NCI-H1092 (cell line): ENCODE measurements at places on chromosomes 7 and 10.

- no peak for DNase-seq
Observed at GRCh38 chr7:93018716-93019115, 99.1 kb downstream of the SAMD9 start.

DNA sequence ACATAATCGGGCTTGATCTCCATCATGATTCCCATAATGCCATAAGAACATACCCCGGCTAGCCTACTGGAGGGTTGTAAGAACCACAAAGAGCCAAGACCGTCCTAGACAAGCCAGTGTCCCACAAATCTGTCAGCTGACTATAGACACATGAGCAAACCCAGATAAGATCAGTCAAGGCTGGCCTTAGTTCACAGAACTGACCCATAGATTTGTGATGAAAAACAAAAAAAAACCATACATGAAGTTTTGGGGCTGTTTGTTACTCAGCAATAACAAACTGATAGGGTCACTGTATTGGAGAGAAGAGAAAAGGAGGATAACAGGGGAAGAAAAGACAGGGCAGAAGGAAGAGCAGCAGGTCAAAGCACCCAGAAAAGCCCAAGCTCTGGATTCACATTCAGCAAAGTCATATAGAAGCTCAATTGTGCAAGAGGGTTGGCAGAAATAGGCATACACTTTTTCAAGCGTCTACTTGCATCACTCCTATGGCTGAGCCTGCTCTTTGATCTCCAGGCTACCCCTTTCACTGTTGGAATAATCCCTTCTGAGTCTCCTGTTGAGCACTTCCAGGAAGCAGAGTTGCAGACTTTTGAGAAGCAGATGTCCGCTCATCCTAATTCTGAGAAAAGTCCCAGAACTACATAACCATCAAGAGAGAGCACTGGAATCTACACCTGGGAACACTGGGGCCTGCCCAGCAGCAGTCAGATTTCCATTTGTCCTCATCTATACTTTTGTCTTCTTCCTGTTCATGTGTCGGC is 122.0 kb upstream of the HABP2 start:
- DNase-seq: no peak

DNA sequence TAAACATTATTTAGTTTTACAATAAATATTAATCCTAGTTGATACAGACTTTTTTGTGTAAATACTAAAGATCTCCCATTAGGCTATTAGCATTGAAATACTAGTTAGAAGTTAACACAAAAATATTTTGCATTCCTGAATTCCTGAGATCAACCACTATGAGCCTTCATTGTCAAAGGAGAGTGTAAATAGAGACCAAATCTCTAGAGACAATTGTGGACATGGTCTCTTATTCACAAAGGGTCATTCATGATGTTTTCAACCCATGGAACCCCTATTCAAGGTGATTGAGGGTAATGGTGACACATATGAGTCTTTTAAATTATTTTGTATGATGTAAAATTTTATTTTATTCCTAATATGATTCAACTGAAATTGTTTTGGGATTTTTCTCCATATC is 1454.8 kb upstream of the LRRTM3 start:
- DNase-seq: no peak

GRCh38 chr7:116678780-116679179 is 6.8 kb downstream of the MET start:
- DNase-seq: no peak

DNA sequence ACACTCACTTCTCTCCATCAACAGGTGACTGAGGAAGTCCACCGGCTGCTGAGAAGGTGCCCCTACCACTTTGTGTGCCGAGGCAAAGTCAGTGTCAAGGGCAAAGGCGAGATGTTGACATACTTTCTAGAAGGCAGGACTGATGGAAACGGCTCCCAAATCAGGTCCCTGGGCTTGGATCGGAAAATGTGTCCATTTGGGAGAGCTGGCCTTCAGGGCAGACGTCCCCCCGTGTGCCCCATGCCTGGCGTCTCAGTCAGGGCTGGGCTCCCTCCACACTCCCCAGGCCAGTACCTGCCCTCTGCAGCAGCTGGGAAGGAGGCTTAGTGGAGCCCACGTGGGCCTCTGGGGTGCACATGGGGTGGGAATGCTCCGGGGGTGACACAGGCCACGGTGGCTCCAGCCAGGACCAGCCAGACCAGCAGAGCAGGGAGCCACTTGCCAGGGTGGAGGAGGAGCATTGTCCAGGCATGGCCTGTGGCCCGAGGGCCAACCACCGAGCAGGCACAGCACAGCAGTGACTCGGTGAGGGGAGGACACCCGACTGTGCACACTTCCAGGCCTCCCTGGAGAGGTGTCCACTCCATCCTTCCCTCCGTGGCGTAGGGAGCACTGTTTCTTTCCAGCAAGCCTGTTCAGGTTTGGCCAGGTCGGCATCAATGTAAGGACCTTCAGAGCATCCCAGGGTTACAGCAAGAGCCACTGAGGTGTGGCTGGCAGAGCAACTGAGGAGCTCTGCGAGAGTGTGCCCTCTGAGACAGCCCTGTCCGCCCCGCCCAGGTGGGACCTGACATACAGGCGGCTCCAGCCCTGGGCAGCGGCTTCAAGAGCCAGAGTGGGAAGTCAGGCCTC is 139.7 kb downstream of the ADCY1 start:
- no peak for DNase-seq

- DNase-seq: no peak
Observed at GRCh38 chr10:126256864-126257263, 131.4 kb downstream of the ADAM12 start.

- DNase-seq: no peak
Observed at GRCh38 chr10:133445268-133445732, 8.4 kb upstream of the SCART1 start.

- no peak for DNase-seq
Observed at GRCh38 chr10:69800109-69800508, 1.6 kb upstream of the COL13A1 start.

DNA sequence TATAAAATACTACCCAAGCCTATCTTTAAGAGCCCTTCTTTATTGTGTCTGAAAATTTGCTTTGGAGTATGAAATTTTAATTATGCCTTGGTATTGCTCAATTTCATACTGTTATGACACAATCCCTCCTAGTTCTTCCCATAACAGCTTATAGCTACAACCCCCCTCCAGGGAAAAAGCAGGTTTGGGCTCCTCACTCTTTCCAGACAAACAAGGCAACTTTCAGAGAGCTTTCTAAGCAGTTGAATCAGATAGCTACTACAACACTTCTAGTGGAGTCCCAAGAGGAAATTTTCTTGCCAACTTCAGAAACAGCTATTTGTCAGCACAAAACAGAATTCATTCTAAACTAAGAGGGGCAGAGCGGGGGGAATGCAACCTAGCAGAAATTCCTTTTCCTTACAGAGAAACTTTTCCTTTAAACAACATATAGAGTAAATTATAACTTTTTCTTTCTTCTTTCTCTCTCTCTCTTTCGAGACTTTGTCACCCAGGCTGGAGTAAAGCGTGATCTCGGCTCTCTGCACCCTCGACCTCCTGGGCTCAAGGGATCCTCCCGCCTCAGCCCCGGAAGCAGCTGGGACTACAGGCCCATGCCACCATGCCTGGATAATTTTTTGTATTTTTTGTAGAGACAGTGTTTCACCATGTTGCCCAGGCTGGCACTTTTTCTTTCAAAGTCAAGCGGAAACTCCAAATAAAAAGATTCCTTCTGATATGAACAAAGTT is 26.0 kb upstream of the JMJD1C start:
- DNase-seq: no peak

DNA sequence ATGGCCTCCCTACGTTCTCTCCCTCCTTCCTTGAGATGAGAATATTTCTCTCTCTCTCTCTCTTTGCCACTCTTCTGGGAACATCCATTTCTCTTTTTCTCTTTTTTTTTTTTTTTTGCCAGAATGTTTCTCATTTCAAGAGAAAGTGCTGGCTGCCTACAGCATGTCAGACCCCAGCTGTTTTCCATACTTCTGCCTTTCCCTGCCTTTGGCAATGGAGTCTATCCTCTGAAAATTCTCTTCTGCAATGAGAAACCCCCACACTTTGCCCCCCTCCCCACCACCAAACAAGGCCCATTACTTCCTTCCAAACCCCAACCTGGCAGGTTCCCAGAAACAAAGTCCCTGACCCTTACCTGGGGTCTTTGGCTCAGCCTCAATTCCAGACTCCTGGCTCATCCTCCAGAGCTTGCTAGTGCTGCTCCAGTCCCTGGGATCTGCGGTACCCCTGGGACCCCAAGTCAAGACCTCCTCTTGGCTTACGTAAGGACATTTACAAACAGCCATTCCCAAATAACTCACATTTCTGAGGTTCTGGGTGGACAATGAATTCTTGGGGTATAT is 17.4 kb upstream of the CCL26 start:
- no peak for DNase-seq

DNA sequence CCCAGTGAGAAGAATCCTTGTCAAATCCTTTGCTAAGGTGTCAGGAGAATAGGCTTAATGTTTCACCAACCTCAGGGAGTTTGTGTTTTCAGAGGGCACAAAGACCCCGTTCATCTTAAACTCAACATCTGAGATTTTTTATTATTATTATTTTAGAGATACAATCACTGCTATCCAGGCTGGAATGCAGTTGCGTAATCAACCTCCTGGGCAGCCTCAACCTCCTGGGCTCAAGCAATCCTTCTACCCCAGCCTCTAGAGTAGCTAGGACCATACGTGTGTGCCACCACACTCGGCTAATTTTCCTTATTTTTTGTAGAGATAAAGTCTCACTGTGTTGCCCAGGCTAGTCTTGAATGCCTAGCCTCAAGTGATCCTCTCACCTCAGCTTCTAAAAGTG is 599.2 kb downstream of the KCNMA1 start:
- no peak for DNase-seq

DNA sequence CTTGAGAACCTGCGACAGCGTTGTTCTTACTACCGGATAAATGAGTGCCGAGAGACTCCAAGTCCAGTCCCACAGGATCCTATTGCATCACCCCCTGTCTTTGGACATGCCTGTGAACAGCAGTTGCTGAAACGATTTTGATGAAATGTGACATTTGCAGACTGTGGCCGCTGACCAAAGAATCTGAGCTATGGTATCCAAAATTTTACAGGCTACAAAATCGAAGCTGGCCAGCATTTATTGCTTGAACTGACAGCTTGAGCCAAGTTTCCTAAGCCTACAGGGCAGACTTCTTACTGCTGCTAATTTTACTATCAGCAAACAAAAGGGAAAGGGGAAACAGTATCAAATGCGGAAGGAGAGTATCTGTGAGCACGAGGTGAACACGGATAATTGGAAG is 12.1 kb upstream of the NPVF start:
- no peak for DNase-seq

GRCh38 chr10:102435529-102436233 is 3.3 kb upstream of the CUEDC2 start:
- no peak for DNase-seq

GRCh38 chr7:150766334-150766709 is 29.1 kb downstream of the GIMAP5 start:
- no peak for DNase-seq

- no peak for DNase-seq
Observed at GRCh38 chr7:36086571-36086970, 66.5 kb upstream of the EEPD1 start.

GRCh38 chr10:69902835-69903535 is 101.3 kb downstream of the COL13A1 start:
- DNase-seq: no peak

DNA sequence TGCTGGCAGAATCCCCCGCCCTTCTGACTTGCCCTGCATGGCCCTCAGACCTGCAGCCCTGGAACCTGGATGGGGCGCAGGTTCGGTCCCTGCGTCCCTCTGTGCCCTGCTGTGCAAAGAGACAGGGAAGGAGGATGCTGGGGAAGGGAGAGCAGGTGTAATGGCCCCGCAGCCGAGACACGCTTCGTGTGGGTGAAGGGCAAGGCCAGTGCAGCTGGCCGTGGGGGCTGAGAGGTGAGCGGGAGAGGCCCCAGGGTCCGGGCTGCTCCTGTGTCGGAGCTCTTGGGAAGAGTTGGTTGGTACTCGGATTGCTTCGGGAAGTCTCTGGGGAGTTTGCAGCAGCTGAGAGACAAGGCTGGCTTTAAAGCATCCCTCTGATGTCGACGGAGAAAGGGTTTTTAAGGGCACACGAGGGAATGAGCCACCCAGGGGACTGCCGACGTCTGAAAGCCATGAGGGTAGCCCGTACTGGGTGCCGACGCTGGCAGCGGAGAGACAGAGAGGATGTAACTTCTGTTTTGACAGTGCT is 6.5 kb downstream of the ELFN1 start:
- no peak for DNase-seq

DNA sequence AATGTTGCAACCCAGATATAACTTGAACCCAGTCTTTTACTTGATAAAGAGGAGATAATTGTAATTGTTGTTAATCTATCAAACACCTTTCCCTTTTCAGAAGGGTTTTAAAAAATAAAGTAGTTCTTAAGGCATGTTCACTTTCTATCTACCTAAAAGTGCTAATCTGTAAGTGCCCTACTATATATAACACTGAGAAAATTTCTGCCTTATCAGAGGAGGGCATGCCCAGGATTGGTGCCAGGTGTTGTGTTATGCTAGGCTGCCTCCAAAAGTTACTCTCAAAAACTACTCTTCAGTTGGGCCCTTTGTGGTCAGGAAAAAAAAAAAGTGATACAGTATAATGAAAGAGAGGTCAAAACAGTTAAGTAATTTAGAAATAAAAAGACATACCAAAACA is 36.3 kb downstream of the SMNDC1 start:
- DNase-seq: no peak

DNA sequence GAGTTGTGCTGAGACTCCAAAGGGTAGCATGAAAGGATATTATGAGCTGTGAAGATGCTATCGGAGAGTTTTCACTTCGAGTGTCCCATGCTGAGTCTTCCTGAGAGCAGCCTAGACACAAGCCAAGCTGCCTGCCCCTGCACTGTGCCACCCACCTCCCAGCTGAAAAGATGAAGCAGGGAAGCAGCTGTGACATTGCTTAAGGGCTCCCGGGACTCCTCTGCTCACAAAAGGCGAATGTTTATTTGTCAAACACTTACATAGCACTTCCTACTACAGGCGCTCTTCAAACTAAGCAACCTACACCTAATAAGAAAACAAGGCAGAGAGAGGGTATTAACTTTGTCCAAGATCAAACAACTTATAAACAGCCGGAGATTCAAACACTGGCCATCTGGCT is 95.6 kb downstream of the OSBPL3 start:
- no peak for DNase-seq

DNA sequence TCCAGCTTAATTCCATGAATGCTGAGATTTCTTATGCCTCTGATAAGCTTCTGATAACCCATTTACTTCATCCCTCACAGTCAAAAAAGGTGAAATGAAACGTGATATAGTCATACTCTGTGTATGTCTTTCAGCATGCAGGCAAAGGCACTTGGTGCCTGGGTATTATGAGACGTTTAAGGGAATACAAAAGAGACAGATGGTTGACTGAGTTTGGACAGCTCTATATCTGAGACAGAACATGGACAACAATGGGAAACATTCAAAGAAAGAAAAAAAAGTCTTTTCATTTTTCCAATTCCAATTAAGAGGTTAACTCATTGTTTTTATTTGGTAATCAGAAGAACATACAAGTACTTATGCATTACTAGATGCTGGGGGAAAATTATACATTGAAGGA is 96.2 kb downstream of the PPP1R17 start:
- DNase-seq: no peak

GRCh38 chr10:132708441-132708840 is 77.5 kb downstream of the NKX6-2 start:
- no peak for DNase-seq

DNA sequence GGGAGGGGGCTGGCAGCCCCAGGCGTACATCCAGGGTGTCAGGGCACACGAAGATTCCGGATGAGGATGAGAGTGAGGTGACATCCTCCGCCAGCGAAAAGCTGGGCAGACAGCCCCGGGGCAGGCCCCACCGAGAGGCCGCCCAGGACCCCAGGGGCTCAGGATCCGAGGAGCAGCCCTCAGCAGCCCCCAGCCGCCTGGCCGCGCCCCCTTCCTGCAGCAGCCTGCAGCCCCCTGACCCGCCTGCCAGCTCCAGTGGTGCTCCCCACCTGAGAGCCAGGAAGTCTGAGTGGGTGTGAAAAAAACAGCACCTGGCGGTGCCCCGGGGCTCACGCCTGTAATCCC is 3.2 kb downstream of the GJD4 start:
- no peak for DNase-seq
